AML-193 (cell line): ENCODE measurements at places on chromosomes 4 and X.
A peak's percentile ranks its signal among the peaks of the same experiment; 100 is the strongest.

GRCh38 chr4:54391104-54391503 lies 162.0 kb downstream of the PDGFRA start:
- DNase-seq: no peak

DNA sequence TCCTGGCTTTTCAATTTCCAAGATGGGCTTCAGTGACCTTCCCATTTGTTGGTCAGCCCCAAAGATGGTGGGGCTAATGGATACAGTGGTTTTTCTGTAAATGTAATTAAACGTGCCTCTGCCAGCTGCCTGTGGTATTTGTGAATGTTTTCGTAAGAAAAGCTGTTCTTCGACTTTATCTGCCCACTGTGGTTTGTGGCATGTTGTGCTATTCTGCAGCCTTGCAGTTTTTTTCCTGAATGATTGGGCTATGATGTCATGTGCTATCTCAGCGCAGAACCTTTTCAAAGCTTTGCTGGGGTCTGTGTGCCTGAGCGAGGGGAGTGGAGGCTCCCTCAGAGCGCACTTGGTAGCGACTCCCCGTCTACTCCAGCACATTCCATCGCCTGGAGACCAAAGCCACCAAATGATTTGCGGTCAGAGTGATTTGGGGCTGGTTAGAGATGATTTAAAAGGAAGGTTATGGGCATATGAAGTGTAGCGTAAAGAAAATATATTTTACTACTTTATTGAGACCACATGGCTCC lies 137.5 kb downstream of the PALLD start:
- no peak for DNase-seq

DNA sequence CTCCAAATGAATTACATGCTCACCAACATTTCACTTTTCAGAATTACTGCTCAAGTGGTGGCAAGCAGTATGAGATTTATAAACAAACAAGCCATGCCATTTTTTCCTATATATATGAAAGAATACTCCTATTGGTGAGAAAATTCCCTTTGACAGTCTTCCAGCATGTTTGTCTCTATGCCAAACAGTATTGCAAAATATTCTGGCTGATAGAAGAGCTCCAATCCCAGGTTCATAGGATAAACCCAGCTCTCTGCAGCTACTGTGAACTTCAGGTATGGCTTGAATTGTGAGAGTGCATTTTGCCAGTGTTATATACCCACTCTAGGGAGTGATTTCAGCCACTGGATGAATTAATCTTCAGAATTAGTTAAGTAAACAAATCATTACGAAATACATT lies 108.8 kb downstream of the MAGEC2 start:
- no peak for DNase-seq

DNA sequence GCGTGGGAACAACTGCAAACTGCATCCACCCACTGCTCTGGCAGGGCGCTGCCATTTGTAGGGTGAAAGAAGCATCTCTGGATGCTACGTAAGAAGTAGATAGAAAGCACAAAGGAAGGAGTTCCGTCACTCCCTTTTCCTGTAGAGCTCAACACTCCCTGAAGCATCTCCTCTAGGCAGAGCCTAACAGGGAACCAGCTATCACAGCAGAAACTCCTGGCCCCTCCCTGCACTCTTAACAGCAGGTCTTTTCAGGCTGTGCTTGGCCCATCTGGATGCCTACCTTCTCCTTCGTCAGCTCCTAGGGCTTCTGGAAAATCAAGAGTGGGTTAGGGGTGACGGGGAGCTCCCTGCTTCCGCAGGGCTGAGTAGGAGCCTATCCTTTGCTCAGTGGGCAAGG lies 112.9 kb upstream of the TLL1 start:
- no peak for DNase-seq

- peak; percentile 78 for DNase-seq
Measured at GRCh38 chr4:17817027-17817426, 6.2 kb downstream of the NCAPG start.

DNA sequence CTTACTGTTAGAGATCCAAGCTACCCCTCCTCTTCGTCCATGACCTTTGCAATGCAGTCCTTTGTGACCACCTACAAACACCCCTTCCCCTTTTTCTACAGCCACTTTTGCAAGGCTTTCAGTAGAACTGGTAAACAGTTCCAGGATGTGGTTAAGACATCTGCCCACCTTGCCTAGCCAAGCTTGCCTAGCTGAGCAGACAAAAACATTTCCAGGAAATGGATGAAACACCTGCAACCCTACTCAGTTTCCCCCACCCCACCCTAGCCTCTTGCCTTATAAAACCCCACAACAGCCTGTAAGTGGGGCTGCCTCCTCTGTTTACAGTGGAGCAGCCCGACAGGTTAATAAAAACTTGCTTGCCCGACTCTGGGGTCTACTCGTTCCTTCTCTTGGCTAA lies 133.8 kb downstream of the ZC4H2 start:
- DNase-seq: no peak

GRCh38 chr4:137823007-137823406 lies 290.7 kb upstream of the PCDH18 start:
- DNase-seq: no peak

GRCh38 chrX:134840370-134840769 lies 150.4 kb upstream of the SMIM10 start:
- DNase-seq: no peak

DNA sequence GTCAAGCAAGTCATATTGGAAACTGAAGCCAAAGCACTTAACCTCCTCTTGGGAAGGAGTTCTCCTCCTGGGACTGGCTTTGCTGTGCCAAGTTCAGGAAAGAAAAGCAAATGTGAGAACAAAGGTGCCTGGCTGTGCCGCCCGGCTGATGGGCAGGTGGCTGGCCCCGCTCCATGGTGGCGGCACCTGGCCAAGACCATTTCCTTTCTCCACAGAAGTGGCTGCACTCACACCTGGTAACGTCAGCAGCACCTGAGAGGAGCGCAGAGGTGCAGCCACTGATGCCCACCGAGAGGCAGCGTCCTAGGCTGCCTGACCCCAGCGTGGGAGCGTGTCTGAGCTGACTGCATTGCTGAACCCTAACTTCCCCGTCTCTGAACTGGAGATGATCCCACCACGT lies 54.3 kb downstream of the DCTD start:
- DNase-seq: no peak

- peak; percentile 12 for DNase-seq
Measured at GRCh38 chr4:25377572-25378436, 741 bp downstream of the ANAPC4 start.

- no peak for DNase-seq
Measured at GRCh38 chrX:95509474-95509873, 1175.2 kb upstream of the DIAPH2 start.

GRCh38 chrX:8042304-8042703 lies 115.1 kb upstream of the PNPLA4 start:
- DNase-seq: no peak

GRCh38 chr4:35963383-35963782 lies 280.9 kb downstream of the ARAP2 start:
- DNase-seq: no peak

GRCh38 chrX:65635378-65635777 lies 32.1 kb upstream of the MSN start:
- DNase-seq: no peak

- DNase-seq: no peak
Measured at GRCh38 chr4:6494431-6495295, 22.2 kb upstream of the PPP2R2C start.

DNA sequence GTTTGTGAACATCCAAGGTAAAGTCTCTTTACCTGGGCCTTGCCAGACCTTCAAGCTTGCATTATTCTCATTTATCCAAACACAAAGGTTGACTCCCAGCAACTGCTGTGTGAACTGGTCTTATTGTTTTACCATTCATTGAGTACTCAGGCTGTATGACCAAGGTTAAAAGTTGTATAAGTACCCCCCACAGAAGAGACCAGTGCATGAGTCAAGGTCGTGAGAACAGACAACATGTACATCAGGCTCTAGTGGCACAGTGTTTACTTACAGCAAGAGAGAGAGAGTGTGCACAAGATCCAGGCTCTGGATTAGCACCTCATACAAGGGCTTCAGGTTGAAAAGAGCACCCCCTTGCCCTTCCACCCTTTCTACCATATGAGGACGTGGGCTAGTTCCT lies 77.4 kb upstream of the EFNB1 start:
- DNase-seq: no peak

DNA sequence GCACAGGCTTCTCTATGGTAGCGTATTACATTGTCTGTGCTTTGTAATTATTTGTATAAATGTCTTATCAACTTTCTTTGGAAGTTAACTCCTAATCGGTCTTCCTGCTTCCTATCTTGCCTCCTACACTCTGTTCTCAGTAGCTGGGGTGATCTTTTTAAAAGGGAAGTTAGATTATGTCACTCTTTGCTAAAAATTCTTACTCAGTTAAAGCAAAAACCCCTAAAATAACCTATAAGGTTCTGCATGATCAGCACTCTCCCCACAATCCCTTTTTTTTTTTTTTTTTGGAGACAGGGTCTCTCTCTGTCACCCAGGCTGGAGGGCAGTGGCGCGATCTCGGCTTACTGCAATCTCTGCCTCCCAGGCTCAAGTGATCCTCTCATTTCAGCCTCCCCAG lies 2.6 kb upstream of the PRPS1 start:
- no peak for DNase-seq

GRCh38 chr4:151700566-151701316 lies 60.1 kb downstream of the GATB start:
- no peak for DNase-seq

GRCh38 chrX:114015966-114016365 lies 567.9 kb upstream of the HTR2C start:
- no peak for DNase-seq

GRCh38 chr4:113962016-113962347 lies 17.5 kb downstream of the ARSJ start:
- no peak for DNase-seq

DNA sequence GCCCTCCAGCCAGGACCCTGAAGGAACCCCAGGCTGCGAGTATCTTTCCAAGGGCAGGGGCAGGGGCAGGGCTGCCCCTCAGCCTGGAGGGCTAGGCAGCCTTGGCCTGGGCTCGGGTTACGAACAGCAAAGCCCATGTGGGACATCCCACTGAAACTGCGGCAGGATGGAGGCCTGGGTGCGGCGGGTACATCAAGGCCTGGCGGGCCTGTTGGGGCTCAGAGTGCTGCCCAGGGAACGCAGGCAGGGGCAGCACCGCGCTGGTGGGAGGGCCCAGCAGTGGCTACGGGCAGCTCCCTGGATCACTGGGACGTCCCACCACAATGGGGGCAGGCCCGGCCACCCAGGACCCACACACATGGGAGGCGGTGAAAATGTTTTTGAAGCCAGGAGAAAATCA lies 10.9 kb downstream of the NAT8L start:
- DNase-seq: no peak

GRCh38 chrX:1483843-1484637 lies 31.3 kb upstream of the ASMTL start:
- no peak for DNase-seq

DNA sequence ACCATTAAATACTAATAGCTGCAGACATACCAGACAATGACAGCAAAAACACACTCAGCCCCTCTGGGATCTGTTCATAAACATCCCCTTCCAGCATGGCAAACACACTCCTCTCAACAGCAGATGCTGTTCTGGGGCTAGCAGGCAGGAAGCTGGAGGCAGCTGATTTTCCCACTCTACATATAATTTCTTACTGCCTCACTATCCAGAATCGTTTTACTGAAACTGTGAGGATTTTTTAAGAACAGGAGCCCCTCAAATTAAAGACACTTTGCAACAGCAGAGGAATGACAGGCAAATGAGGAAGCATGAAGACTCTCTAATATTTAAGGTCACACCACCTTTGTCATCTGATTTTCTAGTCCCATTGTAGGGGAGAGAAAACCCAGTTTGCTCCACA lies 2.2 kb downstream of the MAPK10 start:
- no peak for DNase-seq

DNA sequence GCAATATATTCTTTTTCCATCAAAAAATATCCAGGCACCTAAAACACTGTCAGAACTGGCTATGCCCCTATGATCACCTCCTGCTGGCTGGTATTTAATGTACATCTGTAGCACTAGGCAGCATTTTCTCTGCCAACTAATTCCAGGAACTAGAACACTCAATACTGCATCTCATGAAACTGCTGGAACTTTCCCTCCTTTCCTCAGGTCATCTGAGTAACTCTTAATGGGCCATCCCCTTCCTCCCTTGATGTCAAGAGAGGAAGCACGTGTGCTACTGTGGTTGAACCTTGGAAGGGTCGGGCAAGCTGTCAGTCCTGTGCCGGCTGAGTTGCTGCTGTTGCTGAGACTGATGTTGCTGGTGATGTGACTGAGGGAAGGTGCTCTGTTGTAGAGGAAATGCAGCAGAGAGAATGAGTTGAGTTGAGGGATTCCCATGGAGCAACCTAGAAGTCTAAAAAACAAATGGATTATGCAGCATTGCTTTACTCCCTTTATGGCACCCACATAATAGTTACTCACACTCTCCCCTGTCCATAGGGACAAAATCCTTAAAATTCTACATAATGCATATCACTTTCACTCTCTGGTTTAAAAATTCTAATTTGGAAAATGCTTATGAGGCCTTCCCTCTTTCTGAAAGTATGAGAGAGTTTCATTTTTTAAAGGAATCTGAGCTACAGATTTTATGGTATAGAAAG lies 39.5 kb downstream of the TMEM165 start:
- DNase-seq: no peak

GRCh38 chr4:151486168-151486567 lies 77.2 kb downstream of the FHIP1A start:
- DNase-seq: no peak

GRCh38 chr4:1541449-1542225 lies 135.4 kb upstream of the NKX1-1 start:
- no peak for DNase-seq

GRCh38 chrX:140177821-140178220 lies 212.5 kb upstream of the CXorf66 start:
- DNase-seq: no peak

GRCh38 chr4:140807491-140808252 lies 51.5 kb upstream of the TBC1D9 start:
- no peak for DNase-seq

- DNase-seq: no peak
Measured at GRCh38 chr4:132328761-132329160, 820.3 kb upstream of the PCDH10 start.

- DNase-seq: no peak
Measured at GRCh38 chr4:25955705-25956104, 41.7 kb downstream of the SMIM20 start.

GRCh38 chr4:145299380-145300076 lies 119.1 kb upstream of the OTUD4 start:
- DNase-seq: no peak

- peak; percentile 75 for DNase-seq
Measured at GRCh38 chr4:86032476-86033022, 327.3 kb downstream of the MAPK10 start.

- no peak for DNase-seq
Measured at GRCh38 chrX:121307449-121307848, 260.0 kb downstream of the GLUD2 start.
